ENCODE measurements at places on chromosomes 16 and 17.

DNA sequence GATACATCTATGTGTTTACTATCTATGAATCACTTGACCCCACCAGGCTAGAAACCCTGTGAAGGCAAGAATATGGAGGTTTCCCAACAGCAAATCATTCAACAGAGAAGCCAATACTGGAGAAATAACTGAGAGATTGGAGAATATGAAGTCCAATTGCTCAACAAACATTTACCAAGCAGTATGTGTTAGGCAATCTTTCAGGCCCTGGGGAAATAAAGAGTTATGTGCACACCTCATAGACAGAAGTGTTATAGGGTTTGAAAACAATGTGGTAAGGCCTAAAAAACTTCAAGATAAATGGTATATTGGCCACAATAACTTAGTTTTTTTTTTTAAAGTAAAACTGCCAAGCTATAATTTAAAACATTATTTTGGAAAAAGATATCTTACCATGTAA is 1245.8 kb downstream of the CDH11 start:
- DNase-seq = no peak

- DNase-seq = no peak
Measured at GRCh38 chr16:2422123-2422867, 7.0 kb upstream of the CCNF start.

DNA sequence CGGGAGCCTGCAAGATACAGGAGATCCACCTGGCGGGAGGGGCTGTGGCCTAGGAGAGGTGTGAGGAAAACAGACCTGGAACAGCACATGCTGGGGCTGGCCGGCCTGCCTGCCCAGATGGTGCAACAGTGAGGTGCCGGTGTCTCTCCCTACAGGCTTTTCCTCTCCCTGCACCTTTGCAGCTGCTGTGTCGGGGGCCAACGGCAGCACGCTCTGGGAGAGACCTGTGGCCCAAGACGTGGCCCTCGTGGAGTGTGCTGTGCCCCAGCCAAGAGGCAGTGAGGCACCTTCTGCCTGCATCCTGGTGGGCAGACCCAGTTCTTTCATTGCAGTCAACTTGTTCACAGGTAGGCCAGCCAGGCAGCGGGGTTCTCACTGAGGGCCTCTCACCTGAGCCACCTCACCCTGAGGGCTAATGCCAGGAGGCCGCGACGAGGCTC is 15.9 kb downstream of the RGS11 start:
- no peak for DNase-seq

- no peak for DNase-seq
Measured at GRCh38 chr16:81863630-81864352, 84.7 kb downstream of the PLCG2 start.

DNA sequence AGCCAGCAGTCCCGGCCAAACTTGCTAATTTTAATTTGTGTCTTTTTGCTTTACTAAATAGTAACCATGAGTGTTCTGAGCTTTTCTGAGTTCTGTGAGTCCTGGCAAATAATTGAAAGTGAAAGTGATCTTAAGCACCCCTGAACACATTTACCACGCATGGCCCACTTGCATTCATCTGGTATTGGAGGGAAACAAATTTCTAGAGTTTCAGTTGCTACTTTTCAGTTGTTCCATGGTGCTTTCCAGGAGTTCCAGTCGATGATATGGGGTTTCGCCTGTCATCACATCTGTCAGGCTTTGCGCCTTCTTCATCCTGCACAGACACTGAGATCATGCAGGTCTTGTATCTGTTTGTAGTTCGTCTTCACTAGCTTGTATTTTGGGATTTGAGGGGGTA is 44.1 kb downstream of the CRLF3 start:
- peak; percentile 33 for DNase-seq

GRCh38 chr17:78781104-78781892 is 775 bp downstream of the CYTH1 start:
- DNase-seq = peak; percentile 51

- no peak for DNase-seq
Measured at GRCh38 chr16:8137606-8138005, 452.7 kb downstream of the TMEM114 start.

GRCh38 chr17:7329997-7330637 is 982 bp upstream of the NEURL4 start:
- peak; percentile 82 for DNase-seq

- DNase-seq = no peak
Measured at GRCh38 chr16:49639739-49640431, 216.0 kb downstream of the ZNF423 start.

- DNase-seq = no peak
Measured at GRCh38 chr17:7403727-7403976, 245 bp downstream of the TMEM256 start.
